ENCODE measurements at places on chromosomes 5 and 9.
A peak's percentile ranks its signal among the peaks of the same experiment; 100 is the strongest.

DNA sequence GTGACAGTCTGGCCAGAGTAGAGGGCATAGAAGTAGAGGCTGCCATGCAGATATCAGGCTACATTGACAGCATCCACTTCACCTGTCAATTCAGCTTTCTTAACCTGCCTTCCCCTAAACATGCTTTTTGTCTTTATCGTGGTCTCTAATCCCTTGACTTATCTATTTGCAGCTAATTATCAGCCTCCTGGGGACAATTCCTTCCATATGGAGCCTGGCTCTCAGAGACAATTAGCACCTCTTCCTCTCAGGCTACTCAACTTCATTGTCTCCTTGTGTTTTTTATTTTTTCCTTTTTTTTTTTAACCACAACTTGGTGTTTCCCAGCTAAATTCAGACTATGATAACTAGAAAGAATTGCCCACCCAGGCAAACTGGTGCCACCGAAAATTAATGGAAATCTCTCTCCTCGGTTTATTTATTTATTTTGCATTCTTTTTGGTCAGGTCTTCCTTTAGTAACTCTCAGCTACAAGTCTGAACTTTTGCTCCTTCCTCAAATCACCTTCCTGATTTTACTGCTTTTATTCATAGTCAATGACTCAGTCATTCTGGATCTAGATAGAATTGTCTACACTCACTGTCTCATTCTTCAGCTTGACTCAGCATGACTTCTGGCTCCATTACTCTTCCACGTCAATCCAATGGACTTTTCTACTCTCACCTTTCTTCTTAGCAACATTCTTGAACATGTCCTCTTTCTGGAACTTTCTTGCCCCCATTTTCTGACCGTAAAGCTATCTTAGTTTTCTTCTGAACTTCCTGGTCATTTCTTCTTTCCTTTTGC is 63.0 kb upstream of the BASP1 start:
- peak; percentile 47 for DNase-seq

- no peak for DNase-seq
Observed at GRCh38 chr9:38133595-38133994, 64.6 kb upstream of the SHB start.

GRCh38 chr5:32595118-32595517 is 9.8 kb downstream of the SUB1 start:
- DNase-seq = no peak

DNA sequence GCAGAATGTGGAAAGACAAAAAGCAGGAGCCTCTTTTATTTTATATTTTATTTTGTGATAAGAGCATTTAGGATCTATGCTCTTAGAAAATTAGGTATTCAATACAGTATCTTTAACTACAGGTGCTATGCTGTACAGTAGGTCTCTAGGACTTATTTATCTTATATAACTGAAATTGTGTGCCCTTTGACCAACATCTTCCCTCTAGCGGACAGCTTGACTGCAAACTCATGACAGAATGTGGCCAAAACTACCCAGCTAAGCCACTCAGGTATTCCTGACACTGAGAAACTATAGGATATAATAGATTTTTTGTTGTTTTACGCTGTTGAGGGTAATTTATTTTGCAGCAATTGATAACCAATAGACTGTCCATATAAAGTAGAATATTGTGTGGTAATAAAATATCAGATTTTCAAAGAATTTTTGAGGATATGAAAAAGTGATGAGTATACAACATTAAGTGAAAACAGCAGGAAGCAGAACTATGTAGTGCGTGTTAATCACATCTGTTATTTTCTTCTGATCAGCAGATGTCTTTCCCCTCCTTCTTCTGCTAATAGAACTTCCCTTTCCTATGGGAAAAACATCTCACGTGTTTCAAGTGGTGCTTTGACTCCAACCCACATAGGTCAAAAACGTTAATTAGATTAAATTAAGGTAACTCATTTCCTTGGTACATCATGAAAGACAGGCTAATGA is 69.9 kb upstream of the SELENOP start:
- no peak for DNase-seq

DNA sequence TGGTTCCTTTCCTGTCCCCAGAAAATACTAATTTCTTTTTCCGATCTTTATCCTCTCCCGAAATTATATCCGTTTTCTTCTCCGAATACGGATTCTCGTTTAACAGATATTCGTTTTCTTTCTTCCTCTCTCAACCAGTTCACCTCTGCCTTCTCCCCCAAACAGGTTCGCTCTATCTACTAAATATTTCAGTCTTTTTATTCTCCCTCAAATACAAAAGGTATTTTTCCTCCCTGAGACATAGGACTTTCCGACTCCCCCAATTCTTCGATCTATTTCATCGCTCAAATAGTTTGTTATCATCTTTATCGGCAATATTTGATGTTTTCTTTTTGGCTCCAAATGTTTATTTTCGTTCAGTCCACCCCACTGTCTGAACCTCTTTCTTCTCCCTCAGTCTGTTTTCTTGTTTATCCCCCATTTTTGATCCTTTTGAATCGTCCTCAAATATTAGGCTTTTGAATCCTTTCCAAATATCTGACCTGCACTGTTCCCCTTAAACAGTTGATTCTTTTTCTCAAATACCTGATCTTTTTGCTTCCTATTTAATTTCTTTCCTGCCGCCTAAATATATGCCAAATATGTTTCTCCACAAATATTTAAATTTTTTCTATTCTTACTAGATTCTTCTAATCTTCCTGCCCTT is 4.4 kb downstream of the PITX1 start:
- no peak for DNase-seq

- no peak for DNase-seq
Observed at GRCh38 chr5:92923885-92924284, 657.1 kb downstream of the NR2F1-AS1 start.

GRCh38 chr9:97751531-97751930 is 54.4 kb upstream of the XPA start:
- DNase-seq = no peak

GRCh38 chr9:113632776-113633590 is 169.5 kb downstream of the RGS3 start:
- DNase-seq = no peak

GRCh38 chr5:17232405-17232804 is 15.0 kb downstream of the BASP1 start:
- DNase-seq = no peak

DNA sequence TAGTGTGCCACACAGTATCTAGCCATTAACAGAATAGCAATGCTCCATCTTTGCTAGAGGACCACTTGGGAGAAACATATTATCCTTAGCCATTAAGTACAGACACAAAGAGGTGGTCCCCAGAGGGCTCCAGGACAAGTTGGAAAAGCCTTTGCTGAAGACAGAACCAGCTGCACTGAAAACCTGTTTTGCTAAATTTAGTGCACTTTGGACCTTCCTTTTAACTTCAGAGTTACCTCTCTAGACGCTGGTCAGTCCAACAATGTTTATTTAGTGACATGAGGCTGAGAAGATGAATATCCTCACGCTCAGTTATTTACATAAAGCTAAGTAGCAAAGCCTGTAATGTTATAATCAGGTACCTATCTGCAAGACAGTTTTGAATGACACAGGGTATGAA is 265.0 kb upstream of the ZNF608 start:
- peak; percentile 55 for DNase-seq

- no peak for DNase-seq
Observed at GRCh38 chr9:133928248-133928764, 63.8 kb downstream of the VAV2 start.

GRCh38 chr5:55498457-55498856 is 36.3 kb downstream of the PLPP1 start:
- no peak for DNase-seq

DNA sequence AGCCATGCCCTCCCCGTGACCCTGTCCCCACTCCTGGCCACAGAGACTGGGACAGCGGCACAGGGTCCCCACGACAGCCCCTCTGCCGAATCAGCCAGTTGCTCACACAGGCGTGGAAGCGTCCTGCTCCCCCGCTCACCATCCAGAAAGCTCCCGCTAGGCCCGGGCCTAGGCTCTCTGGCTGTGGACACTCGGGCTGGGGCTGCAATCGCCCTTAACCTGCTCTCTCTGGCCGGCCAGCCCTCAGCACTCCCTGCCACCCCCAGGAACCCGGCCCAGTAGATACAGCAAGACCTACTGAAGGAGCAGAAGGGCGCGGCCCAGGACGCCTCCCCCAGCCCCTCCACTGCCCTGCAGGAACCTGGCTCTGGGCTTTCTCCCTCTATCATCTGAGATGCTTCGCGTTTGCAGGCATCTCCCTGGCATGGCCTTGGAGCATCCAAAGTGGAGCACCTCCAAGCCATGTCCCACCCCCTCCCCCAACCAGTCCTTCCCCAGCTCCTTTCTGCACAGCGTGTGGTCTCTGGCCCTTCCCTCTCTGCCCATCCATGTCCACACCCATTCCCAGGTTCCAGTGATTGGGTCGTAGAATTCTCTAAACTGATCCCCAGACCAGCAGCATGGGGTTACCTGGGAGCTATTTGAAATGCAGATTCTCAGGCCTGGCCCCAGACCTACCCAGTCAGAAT is 113.7 kb upstream of the LMX1B start:
- no peak for DNase-seq

GRCh38 chr5:3126639-3127038 is 375.2 kb upstream of the IRX2 start:
- DNase-seq = no peak

- DNase-seq = no peak
Observed at GRCh38 chr5:138960145-138960692, 85.1 kb upstream of the LRRTM2 start.

DNA sequence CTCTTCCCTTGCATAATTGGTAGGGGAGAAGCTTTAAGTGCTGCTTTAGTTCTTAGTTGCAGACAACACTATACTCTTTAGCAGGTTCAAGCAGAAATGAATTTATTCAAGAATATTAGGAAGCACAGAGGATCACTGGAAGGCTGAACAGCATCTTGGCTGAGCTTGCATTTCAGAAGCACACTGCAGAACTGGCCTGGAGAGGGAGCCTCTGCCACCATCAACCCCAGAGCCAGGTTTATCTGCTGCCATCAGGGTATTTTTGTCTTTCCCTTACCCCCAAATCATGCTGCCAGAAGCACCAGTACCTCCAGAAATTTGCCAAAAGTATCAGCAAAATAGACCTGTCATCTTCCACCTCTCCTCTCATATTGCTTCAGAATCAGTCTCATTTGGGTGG is 440.7 kb downstream of the DMAC1 start:
- no peak for DNase-seq

DNA sequence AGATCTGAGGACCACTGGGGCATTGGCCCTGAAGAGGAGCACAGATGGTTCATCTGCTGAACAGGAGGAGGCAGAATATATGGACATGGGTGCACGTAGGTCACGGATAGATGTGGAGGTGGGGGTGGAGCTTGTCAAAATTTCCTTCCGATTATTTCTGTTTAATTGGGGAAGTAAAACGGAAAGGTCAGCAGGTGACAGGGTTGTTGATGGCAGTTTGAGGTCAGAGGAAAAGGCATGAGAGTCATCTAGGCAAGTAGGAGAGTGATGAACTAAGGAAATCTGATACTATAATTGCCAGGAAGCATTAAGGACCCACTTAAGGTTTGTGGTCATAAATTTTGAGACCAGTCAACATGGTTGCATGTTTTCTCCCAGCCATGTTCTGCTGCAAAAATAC is 8.4 kb upstream of the FAM81B start:
- no peak for DNase-seq

DNA sequence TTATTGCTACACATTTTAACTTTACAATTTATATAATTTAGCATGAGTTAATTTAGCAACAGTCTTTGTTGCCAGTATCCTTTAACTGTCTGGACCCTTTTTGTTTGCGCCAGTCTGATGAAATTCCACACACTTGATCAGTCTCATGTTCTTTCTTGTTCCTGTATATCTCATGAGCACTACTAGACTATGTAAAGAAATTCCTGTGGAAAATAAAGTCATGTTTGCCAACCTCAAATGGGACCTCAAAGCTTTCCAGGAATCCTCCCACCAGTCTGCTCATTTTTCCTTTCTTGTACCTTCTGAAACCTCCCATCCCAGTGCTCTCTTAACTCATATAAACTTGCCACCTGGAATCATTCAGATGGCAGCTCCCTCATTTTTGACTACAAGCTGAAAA is 8.0 kb downstream of the DMXL1 start:
- DNase-seq = no peak

DNA sequence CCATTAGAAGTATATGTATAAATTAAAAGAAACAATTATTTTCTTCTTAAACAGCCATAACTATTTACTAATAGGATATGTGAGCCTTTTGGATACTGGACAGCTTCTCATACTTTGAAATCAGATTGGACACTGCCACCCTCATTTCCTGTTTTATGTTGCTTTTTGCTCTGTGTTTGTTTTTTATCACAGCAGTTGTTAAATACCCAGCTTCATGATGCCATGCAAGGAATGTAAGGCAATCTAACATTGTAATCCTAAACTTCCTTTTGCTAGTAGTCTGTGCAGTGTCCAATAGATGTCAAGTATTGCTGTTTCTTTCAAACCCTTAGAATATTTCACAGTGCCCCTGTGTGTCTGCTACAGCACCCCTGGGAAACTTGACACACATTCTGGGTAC is 56.2 kb downstream of the CNTLN start:
- no peak for DNase-seq

Measured in LoVo (cell line).